Sigmoid colon (tissue), 7 donors: ENCODE measurements at places on chromosomes 6 and 20. TPM values are rescaled to one million over a fixed set of nuclear protein-coding genes. Genes with fewer than 3 reads are reported as not detected.

CLPSL1 gene
- not detected for total RNA-seq

LTB gene
- 0.66 TPM for total RNA-seq

- no peak overlapping the region for H3K27ac ChIP-seq
- H3K4me3 ChIP-seq = no peak overlapping the region
- H3K27me3 ChIP-seq = no peaks in the 10 kb centered on the region
- DNase-seq = no peak
- H3K36me3 ChIP-seq = no peaks in the 10 kb centered on the region
These were observed 163.5 kb downstream of the PRL start for GRCh38 chr6:22133357-22133756.

DNA sequence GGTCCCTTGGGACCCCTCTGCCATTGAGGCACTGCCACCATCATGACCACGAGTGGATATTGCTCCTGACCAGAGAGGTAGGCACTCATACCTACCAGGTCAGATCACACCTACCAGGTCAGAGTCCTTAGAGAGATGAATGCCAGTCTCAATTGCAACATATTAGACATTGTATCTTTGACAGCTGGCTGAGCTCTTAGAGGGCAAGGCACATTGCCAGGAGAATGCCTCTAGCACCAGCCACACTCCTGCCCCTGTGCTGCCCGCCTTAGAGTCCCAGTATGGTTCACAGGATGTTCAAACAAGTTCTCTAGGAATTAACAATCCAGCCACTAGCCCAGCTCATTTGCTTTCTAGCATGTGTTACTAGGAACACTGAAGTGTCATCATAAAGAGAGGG lies 65.9 kb downstream of the TMEM244 start:
- no peak for DNase-seq
- H3K4me1 ChIP-seq = no peaks in the 10 kb centered on the region
- H3K27ac ChIP-seq = no peak overlapping the region
- H3K27me3 ChIP-seq = no peaks in the 10 kb centered on the region
- H3K36me3 ChIP-seq = no peaks in the 10 kb centered on the region
- H3K4me3 ChIP-seq = no peak overlapping the region

- H3K27me3 ChIP-seq = peaks cover 18% of the 10 kb centered on the region
- H3K36me3 ChIP-seq = no peaks in the 10 kb centered on the region
- DNase-seq = no peak
- no peak overlapping the region for H3K4me3 ChIP-seq
- H3K27ac ChIP-seq = no peak overlapping the region
- H3K4me1 ChIP-seq = no peaks in the 10 kb centered on the region
These were observed 158.7 kb upstream of the ZNF184 start for GRCh38 chr6:27631609-27631916.

- H3K4me3 ChIP-seq = no peak overlapping the region
- no peak for DNase-seq
- no peaks in the 10 kb centered on the region for H3K27me3 ChIP-seq
- no peaks in the 10 kb centered on the region for H3K4me1 ChIP-seq
- no peak overlapping the region for H3K27ac ChIP-seq
These were observed 3.6 kb downstream of the FBXL4 start for GRCh38 chr6:98944168-98944567.

DNA sequence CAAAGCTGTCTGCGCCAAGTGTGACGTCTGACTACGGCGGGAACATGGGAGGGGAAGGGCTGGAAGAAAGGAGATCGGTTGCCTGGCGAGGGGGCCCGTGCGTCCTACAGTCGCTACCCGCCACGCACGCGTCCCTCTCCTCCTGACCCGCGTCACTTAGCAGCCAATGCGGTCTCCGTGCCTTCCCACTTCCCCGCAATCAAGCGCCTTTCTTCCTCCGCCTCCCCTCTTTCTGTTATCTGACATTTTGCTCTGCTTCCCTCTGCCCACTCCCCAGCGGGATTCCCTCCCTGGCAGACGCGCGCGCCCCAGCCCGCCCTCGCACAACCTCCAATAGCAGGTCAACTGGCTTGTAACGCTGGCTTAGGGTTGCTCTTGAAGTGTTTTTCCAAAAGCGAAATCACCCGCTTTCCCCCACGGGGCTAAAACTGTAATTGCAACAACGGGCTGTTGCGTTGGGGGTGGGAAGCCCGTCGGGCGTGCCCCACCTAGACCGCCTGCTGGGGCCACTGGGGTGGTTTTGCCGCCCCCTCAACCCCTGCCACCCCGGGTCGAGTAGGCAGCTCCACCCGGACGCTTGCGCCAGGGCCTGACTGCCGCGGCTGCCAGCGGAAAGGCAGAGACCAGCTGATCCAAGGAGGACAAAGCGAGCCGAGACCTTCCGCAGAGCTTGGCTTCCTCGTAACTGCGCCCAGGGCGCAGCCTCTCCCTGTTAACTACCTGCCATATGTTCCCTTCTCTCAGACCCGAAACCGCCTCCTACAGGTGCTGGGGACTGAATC lies 6.2 kb upstream of the SOX4 start:
- H3K27ac ChIP-seq = peak overlapping the region; percentile 84
- DNase-seq = peak; percentile 72
- no peaks in the 10 kb centered on the region for H3K36me3 ChIP-seq
- H3K4me3 ChIP-seq = peak overlapping the region; percentile 68
- no peaks in the 10 kb centered on the region for H3K27me3 ChIP-seq

- no peak for DNase-seq
- peaks cover 16% of the 10 kb centered on the region for H3K4me1 ChIP-seq
- H3K27ac ChIP-seq = no peak overlapping the region
These were observed 153.6 kb downstream of the CD83 start for GRCh38 chr6:14270925-14271788.

GRCh38 chr6:135537741-135538301 lies 40.3 kb upstream of the AHI1 start:
- no peak overlapping the region for H3K27ac ChIP-seq
- H3K27me3 ChIP-seq = no peaks in the 10 kb centered on the region
- H3K4me3 ChIP-seq = no peak overlapping the region
- no peak for DNase-seq
- no peaks in the 10 kb centered on the region for H3K36me3 ChIP-seq

PMEPA1 gene
- 8.6 TPM for total RNA-seq
